ENCODE measurements at places on chromosomes 11 and 22.

- no peak for DNase-seq
Observed at GRCh38 chr11:27663326-27663725, 36.9 kb downstream of the BDNF start.

GRCh38 chr11:13577881-13578280 is 82.1 kb upstream of the PTH start:
- no peak for DNase-seq

GRCh38 chr22:49749227-49749626 is 78.4 kb downstream of the BRD1 start:
- no peak for DNase-seq

GRCh38 chr22:43476751-43477725 is 65.2 kb downstream of the MPPED1 start:
- DNase-seq = no peak

DNA sequence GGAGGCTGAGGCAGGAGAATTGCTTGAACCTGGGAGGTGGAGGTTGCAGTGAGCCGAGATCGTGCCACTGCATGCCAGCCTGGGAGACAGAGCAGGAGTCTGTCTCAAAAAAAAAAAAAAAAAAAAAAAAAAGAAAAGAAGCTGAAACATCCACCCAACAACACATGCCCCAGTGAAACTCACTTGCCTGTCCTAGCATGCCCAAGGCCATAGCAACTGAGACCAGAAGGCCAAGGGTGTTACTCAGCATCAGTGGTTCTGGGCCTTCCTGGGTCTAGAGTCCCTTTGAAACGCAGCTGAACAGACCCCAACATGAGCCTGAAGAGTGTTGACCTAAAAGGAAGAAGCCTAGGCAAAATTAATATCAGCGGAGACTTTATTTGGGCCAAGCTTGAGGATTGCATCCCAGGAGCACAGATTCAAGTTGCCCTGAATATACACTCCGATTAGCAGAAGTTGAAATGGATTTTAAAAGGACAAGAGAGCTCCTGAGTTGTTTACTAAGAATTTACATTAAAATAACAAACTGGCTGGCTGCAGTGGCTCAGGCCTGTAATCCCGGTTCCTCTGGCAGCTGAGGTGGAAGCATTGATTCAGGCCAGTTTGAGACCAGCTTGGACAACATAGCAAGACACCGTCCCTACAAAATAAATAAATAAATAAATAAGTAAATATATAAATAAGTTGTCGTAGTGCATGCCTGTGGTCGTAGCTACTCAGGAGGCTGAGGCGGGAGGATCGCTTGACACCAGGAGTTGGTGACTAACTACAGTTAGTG is 7.0 kb downstream of the PRDX5 start:
- DNase-seq = no peak

- no peak for DNase-seq
Observed at GRCh38 chr11:67440229-67441097, 2.8 kb downstream of the CORO1B start.

- DNase-seq = no peak
Observed at GRCh38 chr11:73291196-73291595, 16.9 kb upstream of the ARHGEF17 start.

DNA sequence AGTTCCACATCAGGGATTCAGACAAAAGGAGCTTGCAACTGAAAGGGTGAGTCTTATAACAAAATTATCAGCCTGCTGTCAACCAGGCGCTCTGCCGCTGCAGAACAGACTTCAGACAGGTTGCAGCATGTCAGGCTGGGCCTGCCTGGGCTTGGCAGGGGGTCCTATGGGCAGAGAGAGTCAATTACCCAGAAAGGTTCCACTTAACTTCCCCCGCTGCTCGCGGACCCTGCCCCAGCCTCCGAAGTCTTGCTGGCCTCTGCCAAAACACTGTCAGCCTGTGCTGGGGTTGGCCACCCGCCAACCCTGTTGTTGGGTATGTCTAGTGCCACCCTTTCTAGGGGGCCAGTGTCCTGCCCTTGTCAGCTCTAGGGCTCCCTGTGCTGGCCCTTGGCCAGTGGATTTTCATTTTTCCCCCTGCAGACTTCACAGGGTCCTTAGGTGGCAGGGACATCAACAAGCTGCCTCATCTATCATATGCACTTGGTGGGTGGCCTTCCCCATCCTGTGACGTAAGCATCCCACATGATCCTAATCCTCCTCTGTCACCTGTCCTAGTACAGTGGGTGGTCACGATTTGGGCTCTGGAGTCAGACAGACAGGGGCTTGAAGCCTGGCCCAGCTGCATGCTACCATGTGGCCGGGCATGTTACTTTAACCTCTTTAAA is 166.5 kb upstream of the CADM1 start:
- no peak for DNase-seq

- no peak for DNase-seq
Observed at GRCh38 chr11:32581556-32581955, 2.1 kb upstream of the EIF3M start.

DNA sequence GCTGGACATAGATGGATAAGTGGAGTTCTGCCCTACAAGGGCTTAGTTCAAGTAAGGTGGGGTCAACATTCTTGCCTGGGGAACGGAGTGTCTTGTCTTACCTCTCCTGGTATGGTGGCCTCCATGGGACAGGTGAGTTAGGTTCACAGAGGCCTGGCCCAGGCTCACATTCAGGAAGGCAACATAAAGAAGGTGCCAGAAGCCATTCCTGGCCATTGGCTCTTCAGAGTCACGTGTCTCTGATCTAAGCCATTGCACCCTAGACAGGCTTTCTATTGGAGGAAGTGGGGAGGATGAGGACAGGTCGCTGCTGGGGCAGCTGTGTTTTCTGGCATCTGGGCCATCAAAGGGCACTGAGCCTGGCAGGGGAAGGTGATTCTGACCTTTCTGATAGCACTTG is 14.8 kb downstream of the LMO2 start:
- no peak for DNase-seq

DNA sequence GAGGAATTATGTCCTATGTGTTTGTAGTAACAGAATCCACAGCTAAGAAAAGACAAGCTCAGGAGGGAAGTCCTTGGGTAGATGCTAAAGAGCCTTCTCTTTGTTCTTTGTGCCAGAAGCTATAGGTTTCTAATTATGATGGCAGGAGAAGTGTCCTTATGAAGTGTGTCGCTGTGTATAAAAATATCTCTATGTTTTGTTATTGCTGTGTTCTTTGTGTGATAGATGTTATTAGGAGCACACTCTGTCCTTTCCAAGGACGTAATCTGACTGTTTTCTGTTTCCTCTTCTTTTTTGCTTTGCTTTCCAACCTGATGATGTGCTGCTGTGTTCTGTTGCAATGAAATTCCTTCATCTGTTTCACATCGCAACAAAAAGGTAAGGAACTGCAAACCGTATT is 171.9 kb downstream of the NCAM1 start:
- no peak for DNase-seq

GRCh38 chr22:23137905-23138561 is 3.8 kb downstream of the RSPH14 start:
- no peak for DNase-seq

- DNase-seq = no peak
Observed at GRCh38 chr11:3231550-3231850, 717 bp downstream of the MRGPRE start.

GRCh38 chr11:124869331-124869730 is 4.1 kb downstream of the ROBO3 start:
- DNase-seq = no peak

GRCh38 chr22:20458530-20459151 is 21.0 kb upstream of the SCARF2 start:
- DNase-seq = no peak

DNA sequence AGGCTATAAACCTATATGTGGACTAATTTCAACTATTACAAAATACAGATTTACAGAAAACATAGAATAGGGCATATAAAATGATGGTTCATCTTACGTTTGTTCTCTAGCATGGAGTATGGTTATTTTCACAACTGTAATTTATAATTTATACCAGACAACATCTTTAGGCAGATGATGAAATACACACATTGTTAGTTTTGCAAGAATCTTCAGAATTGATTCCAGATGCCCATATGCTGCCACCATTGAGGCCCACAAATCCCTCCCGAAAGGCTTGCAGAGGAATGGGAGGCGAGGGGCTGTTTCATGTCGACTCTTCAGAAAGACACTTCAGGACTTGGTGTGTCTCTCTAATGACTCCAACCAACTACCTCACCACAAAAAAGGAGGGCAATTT is 6.2 kb downstream of the PTPN5 start:
- DNase-seq = no peak

- no peak for DNase-seq
Observed at GRCh38 chr22:30843245-30843644, 125.3 kb downstream of the MORC2 start.

GRCh38 chr11:75826461-75827230 is 11.6 kb downstream of the UVRAG start:
- no peak for DNase-seq

DNA sequence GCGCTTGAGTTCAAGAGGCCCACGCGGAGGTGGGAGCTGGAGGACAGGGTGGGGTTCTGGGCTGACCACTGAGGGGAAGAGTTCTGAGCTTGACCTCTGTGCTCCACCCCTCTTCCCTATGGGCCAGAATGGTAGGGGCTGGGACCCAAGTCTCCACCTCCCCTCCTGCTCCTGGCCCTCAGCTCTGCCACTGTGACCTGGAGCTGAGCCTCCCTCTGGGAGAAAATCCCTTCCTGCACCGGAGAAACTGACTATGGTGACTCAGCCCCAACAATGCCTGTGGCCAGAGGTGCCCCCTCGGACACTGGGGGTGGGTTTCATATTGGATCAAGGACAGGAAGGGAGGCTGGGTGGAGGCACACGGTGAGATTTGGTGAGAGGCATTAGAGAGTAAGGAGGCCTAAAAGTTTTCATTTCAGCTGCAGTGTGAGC is 23.0 kb downstream of the RELT start:
- DNase-seq = no peak

GRCh38 chr11:114027391-114027790 is 32.1 kb upstream of the ZBTB16 start:
- no peak for DNase-seq

- no peak for DNase-seq
Observed at GRCh38 chr22:30212996-30213441, 33.5 kb downstream of the LIF start.

DNA sequence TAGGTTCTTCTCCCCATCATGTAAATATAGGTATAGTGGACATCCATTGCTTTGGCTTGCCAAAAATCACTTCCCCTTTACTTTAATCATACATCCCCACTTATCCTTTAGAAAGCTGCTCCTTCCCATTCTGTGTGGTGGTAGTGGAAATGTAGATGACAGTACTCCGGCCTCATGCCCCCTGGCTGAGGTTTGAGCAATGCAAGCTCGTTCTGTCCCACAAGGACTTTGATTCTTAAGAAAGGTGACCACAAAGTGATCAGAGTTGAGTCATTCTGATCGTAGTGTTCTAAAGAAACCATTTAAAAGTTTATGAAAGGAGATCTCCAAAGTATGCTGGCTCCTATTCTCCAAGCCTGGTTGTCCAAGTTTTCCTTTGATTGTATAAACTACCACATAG is 10.9 kb downstream of the TUG1 start:
- DNase-seq = no peak

GRCh38 chr11:117898059-117898458 is 21.6 kb upstream of the FXYD6 start:
- no peak for DNase-seq

DNA sequence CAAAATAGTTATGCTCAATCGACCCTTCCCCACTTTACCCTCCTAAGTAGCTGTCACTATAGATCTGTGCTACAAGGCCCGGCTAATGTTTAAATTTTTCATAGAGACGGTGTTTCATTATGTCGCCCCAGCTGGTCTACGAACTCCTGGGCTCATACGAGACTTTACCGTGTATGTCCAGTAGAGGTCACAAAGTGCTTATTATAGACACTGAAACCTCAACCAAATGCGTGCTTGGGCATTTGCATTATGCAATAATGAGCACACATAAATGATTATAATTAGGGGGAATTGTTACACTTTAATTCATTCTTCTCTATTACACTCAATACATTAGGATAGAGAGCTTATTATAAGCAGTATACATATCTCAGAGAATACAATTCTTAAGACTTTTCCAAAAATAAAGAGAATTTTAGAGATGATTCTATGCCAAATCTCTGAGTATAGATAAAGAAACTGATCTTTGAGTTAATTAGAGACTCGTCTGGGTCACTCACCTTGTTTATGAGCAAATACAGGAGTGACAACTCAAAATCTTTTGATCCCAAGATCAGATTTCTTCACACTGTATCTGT is 12.5 kb upstream of the MRPL16 start:
- DNase-seq = no peak
